Stimulated activated CD4-positive, alpha-beta T cell treated with anti-CD3 and anti-CD28 coated beads, TNF-alpha, amount 100 ng/mL, for 1 hour (primary cell): ENCODE measurements at places on chromosomes 7 and 10.

DNA sequence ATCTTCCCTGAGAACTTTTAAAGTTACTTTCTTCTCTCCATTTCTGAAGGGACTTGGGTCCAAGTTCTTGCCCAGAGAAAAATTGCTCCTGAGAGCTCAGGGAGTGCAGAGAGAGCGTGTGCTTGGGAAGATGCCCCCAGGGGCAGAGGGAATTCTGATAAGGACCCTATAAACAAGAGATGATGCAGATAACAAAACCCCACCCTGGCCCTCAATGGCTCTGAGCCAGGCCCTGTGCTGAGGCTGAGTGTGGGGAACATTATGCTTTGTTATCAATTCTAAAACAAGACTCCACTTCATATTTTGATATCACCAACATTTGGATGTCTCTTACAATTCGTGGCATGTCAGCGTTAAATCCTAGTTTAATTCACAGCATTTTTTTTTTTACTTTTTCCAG is 34.4 kb upstream of the HABP2 start:
- no peak for DNase-seq

DNA sequence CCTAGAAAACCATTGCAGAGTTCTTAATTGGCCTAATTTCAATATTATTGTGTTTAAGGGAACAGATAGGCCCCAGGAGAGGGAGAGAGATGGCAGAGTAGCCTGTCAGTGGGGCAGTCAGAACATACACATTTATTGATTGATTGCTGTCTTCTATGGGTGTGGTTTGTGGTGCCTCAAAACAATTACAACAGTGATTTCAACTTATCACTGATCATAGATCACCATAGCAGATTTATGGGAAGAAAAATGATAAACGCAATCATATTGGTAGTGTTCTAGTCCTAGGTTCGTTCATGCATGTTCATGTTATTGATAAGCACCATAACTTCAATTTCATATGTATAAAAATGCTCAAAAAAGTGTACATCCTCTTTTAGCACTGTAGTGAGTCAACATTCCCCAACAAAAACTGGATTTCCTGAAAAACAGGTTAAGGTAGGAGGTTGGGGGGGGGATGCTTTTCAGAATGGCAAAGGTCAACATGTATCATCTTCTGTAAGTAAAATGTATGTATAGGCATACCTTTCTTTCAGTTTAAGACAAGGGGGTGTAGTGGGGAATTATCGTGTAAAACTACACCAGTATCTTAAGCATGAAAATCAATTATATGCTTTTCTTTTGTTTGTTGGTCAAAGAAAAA is 1.1 kb upstream of the TNKS2 start:
- DNase-seq, result no peak

DNA sequence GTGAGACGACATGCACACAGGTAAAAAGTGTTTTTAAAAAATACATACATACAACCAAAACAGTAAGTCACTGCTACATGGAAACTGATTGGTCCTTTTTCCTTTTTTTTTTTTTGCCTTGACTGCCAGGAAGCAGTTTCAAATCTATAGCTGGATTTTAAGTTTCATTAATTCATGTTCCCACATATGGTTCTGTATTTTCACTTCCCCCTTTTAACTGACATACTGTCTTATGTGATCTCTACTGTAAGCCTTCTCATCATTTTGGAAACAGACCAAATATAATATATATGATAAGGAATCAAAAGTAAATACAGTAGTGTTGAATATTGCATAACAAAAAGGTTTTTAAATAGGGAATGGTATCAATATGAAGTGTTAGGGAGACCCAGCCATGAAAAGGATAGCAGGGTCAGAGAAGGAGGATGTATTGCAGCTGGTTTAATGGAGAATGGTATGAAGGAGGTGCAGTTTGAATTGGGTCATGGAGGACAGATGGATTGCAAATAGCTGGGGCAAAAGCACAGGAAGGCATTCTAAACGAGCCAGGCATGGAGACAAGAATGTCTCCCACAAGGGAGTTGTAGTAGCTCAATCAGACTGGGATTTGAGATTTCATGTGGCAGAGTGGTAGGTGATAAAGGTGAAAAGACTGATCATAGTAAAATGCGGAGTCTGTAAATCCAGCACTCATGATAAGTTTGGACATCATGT is 5.4 kb downstream of the CAV1 start:
- DNase-seq, result no peak

- DNase-seq, result no peak
Measured at GRCh38 chr7:96739609-96740008, 30.0 kb upstream of the SEM1 start.

DNA sequence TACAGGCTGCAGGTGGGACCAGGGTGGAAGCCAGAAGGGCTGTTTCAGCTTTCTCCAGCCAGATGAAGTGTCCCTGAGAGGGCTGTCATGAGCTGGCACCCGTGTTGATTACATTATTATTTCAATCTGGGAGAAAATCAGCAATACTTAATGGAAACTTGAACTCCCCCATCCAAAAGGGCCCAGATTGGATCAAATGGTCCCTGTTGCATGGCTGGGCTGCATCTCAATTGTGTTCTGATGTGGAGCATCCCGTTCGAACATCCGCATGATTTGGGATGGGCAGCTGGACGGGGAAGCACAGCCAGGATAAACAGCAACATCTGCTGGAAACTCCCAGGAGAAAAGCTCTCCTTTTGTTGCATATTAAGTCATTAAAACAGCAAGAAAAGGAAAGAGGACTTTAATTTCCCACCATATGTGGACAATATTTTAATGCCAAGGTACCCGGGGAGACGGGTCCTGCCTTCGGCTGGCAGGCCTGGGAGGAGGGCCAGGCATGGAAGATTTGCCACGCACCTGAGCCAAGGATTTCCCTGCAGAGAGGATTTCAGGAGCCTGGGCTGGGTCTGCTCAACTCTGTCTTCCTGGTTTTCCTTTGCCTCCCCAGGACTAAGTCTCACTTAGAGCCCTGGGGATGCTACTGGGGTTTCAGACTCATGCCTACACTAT is 52.4 kb downstream of the NPTX2 start:
- no peak for DNase-seq

DNA sequence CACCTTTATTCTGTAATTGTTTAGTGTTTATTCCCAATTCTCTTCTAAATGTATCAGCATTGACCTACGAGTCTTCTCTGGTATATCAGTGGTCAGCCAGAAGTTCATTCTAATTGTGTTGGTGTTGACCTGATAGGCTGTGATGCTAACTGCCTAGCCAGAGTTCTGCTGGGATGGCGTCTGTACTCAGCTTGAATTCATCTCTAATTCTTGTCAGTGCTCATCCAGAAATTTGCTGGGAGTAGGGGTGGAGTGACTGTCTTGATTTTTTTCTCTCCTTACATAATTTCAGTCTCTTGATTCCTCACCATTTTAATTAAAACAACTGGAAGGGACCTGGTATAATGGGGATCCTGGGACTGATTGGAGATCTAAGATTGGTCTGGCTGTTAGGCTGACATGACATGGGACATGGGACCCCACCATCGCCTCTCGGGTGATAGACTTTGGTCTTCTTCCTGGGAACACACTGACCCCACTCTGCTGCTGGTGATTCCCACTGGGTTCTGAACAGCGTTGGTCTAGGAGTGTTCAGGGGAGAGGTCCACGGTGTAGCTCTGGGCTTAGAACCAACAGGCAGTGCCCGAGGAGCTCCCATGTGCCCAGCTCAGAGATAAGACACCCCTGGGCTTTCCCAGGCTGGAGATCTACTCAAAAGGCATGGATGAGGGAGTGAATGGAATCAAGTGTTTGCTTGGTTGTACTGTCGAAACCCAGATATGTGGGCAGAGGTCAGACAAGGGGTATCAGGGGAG is 3.8 kb downstream of the NEURL1 start:
- DNase-seq, result no peak

- DNase-seq, result no peak
Measured at GRCh38 chr10:125156739-125157480, 3.5 kb downstream of the CTBP2 start.

GRCh38 chr10:9636216-9636615 is 1381.5 kb upstream of the CELF2 start:
- no peak for DNase-seq

DNA sequence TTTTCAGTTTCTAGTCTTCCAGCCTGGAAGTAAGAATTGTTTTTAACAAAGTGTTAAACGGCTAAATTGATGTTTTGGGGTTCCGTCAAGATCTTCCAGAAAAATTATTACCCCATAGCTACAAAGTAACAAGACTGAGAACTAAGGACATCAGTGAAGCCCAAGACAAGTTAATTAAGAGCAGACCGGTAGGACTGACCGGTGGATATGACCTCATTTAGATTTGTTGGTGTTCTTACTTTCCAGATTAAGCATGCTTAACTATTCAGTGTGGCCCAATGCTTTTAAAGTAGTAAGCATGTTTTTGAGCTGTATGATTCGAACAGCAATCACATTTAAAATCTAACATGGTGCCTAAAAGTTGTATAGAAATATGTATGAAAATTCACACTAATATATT is 73.1 kb upstream of the RPA3 start:
- DNase-seq, result no peak

DNA sequence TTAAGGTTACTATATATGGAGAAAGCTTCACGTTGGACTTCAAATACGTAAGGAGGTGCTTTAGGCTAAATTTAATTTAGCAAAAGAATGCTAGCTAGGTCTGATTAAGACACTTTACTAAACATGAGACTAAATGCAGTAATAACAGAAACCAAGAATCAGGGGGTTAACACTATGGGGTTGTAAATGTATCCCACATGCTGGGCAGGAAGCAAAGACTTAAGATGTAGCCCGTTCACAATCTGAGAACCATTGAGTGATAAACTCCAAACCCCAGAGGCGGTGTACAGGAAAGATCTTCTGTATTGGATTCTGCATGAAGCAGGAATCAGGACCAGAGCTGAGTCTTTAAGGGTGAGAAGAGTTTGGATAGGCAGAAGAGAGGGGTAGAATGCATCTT is 60.4 kb downstream of the FZD1 start:
- DNase-seq, result no peak

- DNase-seq, result no peak
Measured at GRCh38 chr7:18798088-18798906, 302.7 kb downstream of the HDAC9 start.

- DNase-seq, result no peak
Measured at GRCh38 chr7:106788637-106789036, 76.4 kb upstream of the PIK3CG start.

DNA sequence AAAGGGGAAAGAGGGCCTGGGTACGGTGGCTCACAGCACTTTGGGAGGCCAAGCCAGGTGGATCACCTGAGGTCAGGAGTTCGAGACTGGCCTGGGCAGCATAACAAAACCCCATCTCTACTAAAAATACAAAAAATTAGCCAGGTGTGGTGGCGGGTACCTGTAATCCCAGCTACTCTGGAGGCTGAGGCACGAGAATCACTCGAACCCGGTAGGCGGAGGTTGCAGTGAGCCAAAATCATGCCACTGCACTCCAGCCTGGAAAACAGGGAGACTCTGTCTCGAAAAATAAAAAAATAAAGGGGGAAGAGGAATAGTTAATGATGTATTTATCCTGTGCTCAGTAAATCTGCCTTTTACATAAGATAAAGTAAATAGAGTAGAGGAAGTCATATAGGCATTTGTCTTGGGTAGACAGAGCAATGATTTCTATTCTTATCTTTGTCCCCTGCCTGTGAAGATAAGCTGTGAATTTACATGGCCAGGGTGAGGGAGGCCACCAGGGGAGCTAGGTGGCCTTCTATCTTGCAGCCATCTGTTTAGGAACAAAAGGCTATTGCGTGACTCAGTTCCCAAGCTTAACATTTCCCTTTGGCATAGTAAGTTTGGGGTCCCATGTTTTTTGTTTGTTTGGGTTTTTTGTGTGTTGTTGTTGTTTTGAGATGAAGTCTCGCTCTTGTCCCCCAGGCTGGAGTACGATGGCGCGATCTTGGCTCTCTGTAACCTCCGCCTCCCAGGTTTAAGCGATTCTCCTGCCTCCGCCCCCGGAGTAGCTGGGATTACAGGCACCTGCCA is 73.2 kb upstream of the GTF2I start:
- no peak for DNase-seq

DNA sequence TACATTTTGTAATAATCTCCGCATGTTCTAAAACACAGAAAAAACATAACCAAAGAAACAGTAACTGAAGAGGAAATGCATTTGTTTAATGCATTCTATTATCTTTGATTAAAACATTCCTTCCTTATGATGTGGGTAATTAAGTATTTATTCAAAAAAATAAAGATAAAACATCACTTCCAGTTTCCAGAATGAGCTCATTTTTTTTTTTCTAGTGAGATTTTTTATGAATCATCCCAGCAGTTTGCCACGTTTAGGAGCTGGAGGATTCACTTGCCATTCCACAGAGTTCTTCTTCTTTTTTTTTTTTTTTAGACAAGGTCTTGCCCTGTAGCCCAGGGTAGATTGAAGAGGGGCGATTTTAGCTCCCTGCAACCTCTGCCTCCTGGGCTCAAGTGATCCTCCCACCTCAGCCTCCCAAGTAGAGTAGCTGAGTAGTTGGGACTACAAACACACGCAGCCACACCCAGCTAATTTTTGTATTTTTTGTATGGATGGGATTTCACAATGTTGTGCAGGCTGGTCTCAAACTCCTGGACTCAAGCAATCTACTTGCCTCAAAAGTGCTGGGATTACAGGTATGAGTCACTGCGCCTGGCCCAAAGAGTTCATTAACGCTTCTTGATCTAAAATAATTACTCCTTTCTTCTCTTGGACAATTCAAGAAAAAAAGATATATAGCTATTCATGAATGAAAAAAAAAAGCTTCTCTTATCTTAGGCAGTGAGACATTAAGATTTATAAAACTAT is 177.3 kb downstream of the DKK1 start:
- DNase-seq, result no peak

GRCh38 chr10:47186941-47187340 is 113.1 kb upstream of the GDF10 start:
- DNase-seq, result no peak

DNA sequence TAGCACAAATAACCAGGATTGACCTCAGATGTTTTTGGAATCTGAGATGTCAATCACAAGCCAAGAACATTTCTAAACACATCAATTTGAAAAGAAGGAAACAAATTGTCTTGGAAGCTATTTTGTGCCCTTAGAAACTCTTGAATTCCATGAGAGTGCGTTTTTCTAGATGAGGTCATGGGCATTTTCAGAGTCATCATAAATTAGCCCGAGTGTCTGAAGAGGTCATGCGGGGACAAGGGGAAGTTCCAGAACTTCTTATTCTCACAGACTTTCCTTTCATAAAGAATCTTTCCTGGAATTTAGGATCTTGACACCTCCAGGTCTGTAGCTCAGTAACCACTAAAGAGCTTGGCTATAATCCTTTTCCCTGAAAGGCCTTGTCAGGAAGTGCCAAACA is 28.2 kb downstream of the IL2RA start:
- DNase-seq, result no peak

DNA sequence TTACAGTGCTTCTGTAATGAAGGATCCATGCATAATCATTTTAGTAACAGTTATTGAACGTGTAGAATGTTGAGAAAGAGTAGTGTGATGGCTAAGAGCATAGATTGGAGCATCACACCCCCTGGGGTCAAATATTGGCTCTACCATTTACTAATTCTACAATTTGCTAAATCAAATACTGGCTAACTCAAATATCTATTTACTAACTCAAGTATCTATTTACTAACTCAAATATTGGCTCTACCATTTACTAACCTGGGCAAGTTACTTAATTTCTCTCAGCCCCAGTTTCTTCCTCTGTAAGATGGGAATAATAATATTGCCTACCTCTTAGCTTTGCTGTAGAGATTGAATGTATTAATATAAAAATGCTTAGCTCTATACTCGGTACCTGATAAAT is 64.0 kb downstream of the CDK14 start:
- no peak for DNase-seq
